ENCODE measurements at places on chromosomes 13 and 19.

- DNase-seq: peak; percentile 59
Observed at GRCh38 chr13:40096357-40096901, 441.0 kb downstream of the COG6 start.

- no peak for DNase-seq
Observed at GRCh38 chr19:33946535-33947264, 150.0 kb downstream of the KCTD15 start.

- no peak for DNase-seq
Observed at GRCh38 chr19:18899624-18900560, 3.9 kb upstream of the CERS1 start.

- DNase-seq: no peak
Observed at GRCh38 chr13:79776531-79777295, 295.8 kb downstream of the NDFIP2 start.

- no peak for DNase-seq
Observed at GRCh38 chr13:30088312-30088855, 219.0 kb downstream of the KATNAL1 start.

GRCh38 chr19:31337008-31337914, 12.0 kb downstream of the TSHZ3 start:
- DNase-seq: no peak

DNA sequence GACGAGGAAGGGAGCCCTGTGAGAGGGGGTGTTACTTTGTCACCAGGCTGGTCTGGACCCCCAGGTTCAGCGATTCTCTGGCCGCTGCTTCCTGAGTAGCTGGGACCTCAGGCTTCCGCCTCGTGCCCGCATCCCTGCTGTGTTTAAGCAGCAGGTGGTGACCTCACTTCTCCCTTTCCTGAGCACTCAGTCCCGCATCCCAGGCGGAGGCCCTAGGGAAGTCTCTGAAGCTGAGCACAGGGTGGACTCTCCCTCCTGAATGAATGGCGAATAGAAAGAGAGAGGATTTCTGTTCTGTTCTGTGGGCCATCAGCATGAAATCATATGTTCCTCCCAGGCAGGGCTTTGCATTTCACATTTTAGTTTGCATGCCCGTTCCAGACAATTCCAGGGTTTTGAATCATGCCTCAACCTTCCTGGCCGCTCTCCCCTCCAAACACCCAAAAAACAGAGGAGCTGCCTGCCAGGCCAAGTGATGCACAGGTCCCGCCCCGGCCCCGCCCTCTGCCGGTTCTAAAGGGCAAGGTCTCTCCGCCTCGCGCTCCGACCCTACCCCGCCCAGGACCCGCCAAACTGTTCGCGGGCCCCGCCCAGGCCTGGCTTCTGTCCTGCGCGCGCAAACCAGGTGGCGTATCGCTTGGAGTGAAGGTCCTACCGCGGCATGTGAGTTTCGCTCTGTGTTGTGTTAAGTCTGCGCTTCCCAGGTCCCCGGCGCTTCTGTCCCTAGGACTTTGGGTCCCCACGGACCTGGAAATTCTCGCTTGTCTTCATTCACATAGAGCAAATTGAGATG, 35.1 kb upstream of the ZNF808 start:
- DNase-seq: peak; percentile 18

DNA sequence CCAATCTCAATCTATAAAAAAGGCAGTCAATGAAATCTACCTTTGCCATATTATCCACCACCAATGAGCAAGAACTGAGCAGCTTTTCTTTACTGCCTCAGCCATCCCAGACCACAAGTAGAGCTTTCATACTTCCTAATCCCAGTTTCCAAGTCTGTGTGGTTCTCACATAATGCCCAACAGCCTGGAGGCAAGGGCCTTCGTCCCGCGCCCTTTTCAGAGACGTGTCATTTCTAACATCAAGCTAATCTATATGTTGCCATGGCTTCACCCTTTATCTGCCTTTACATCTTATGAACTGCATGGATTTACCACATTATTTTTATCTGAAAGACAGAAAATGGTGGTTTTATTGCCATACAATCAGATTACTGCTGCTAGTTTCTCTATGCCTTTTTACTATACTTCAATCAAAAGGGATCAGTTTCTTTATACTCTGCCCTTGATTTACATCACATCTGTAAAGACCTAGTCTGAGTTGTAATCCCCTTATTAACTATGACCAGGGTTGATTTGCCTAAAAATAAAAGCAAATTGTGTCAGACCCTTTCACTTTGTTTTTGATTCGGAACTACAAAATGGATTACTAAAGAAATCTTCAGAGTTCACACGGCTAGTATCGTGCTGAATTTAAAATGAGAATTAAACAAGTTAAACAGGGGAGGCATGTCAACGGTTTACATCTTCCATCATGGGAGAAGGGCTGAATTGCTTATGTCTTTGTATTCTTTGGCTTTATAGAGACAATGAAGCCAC, 5.9 kb downstream of the EFNB2 start:
- no peak for DNase-seq

DNA sequence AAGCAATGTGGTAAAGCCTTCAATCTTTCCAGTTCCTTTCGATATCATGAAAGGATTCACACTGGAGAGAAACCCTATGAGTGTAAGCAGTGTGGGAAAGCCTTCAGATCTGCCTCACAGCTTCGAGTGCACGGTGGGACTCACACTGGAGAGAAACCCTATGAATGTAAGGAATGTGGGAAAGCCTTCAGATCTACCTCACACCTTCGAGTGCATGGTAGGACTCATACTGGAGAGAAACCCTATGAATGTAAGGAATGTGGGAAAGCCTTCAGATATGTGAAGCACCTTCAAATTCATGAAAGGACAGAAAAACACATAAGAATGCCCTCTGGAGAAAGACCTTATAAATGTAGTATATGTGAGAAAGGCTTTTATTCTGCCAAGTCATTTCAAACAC, 15.6 kb upstream of the ZNF763 start:
- DNase-seq: no peak

GRCh38 chr13:24489721-24490120, 22.9 kb downstream of the PARP4 start:
- no peak for DNase-seq

- DNase-seq: no peak
Observed at GRCh38 chr13:96958286-96958891, 35.9 kb downstream of the OXGR1 start.

DNA sequence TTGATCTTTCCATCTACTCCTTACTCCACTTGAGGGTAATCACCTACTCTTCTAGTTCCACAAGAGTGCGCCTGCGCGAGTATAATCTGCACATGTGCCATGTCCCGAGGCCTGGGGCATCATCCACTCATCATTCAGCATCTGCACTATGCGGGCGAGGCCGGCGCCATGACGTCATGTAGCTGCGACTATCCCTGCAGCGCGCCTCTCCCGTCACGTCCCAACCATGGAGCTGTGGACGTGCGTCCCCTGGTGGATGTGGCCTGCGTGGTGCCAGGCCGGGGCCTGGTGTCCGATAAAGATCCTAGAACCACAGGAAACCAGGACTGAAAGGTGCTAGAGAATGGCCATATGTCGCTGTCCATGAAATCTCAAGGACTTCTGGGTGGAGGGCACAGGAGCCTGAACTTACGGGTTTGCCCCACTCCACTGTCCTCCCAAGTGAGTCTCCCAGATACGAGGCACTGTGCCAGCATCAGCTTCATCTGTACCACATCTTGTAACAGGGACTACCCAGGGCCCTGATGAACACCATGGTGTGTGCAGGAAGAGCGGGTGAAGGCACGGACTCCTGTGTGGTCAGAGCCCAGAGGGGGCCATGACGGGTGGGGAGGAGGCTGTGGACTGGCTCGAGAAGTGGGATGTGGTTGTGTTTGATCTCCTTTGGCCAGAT, 2.7 kb upstream of the KLK2 start:
- peak; percentile 26 for DNase-seq

GRCh38 chr19:3370728-3371591, 4.6 kb downstream of the NFIC start:
- DNase-seq: no peak

- no peak for DNase-seq
Observed at GRCh38 chr13:43301346-43301969, 278.1 kb downstream of the DNAJC15 start.

DNA sequence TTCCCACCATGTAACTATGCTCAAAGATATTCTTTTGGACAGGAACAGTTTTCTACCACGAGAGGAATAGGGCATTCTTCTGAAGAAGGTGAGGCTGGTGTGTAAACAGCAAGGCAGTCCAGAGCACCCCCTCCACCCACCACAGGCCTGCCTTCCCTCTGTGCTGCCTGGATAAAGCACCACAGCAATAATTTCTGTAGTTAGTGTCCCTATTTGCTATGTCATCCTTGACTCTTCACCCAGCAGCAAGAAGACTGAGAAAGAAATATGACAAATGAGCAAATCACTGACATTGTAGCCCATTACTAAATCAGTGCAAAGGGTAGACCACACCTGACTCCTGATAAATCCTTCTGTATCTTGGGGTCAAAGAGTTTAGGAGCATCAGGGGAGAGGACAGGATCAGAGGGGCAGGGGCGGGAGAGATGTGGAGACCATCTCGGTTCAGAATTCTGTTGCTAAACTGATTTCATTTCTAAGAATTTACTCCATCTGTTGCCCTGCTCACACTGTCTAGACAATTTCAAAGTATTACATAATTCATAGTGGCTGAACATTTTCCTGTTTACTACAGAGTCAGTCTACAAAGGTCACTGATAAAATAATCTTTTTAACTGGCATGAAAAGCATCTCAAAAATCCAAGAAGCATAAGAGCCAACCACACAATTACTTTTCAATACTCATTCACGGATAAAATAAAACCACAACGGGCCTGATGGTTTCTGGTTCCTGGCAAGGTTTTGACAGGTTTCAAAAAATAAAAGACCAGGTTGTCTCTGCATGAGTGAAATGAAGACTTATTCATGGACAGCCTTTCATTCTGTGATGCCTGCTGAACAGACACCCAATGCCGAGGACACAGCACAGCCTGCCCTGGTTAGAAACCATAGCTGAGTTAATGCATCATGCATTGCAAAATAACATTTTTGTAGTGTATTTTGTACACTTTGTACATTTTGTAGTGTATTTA, 88.4 kb upstream of the IRS2 start:
- no peak for DNase-seq

Data from activated CD4-positive, alpha-beta memory T cell treated with anti-CD3 and anti-CD28 coated beads, Interleukin-2, amount 10 ng/mL, durations not matched to agents 7 days and 5 days (primary cell).